Breast epithelium (tissue), 4 donors: ENCODE measurements at places on chromosomes 11 and 22.
A peak's percentile ranks its signal among the peaks of the same experiment; 100 is the strongest.

GRCh38 chr11:62607714-62608113, 4.9 kb downstream of the EML3 start:
- DNase-seq = no peak
- no peak overlapping the region for H3K4me3 ChIP-seq
- no peak overlapping the region for H3K27ac ChIP-seq
- H3K4me1 ChIP-seq = peaks cover 12% of the 10 kb centered on the region

DNA sequence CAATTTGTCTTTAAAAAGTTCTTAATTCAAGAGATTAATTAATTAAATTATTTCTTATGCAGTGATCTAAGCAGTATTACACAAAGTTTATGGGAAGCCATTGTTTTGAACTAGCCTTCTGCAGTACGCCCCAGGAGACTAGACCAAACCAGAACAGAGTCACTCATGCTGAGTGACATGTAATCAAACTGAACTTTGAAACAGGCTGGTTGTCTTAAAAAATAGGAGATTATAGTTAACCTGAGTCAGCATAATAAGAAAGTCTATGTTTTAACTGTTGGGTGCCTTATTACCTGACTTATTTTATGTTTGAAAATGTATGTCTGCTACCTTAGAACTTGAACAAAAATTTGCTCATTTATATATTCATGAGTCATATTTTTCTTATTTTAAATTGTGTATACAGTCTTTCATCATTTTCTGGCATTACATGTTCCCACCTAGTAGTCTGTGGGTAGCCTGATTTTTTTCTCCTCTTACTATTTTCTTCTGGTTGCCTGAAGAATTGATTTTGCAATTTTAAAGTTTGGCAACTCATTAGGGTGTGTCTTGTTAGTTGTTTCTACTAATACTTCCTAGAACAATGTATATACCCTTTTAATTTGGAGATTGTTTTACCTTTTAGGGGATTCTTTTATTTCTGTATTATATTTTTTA, 161.4 kb downstream of the AASDHPPT start:
- H3K27ac ChIP-seq = no peak overlapping the region
- H3K4me1 ChIP-seq = no peaks in the 10 kb centered on the region
- no peak overlapping the region for H3K4me3 ChIP-seq
- H3K27me3 ChIP-seq = no peaks in the 10 kb centered on the region

DNA sequence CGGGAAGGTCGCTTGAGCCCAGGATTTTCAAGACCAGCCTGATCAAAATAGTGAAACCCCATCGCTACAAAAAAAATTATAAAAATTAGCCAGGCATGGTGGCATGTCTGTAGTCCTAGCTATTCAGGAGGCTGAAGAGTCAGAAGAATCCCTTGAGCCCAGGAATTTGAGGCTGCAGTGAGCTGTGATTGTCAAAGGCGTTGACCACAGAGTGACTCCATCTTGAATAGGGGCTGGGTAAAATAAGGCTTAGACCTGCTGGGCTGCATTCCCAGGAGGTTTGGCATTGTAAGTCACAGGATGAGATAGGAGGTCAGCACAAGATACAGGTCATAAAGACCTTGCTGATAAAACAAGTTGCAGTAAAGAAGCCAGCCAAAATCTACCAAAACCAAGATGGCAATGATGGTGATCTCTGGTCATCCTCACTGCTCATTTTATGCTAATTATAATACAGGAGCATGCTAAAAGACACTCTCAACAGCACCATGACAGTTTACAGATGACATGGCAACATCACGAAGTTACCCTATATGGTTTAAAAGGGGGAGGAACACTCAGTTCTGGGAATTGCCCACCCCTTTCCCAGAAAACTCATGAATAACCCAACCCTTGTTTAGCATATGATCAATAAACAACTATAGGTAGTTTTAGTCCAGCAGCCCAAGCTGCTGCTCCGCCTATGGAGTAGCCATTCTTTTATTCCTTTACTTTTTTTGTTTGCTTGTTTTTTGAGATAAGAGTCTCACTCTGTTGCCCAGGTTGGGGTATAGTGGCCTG, 2.8 kb upstream of the RDX start:
- H3K4me3 ChIP-seq = no peak overlapping the region
- H3K27ac ChIP-seq = no peak overlapping the region
- no peak for DNase-seq
- H3K4me1 ChIP-seq = no peaks in the 10 kb centered on the region
- H3K36me3 ChIP-seq = no peaks in the 10 kb centered on the region

GRCh38 chr11:111063726-111064517, 181.6 kb upstream of the POU2AF2 start:
- no peaks in the 10 kb centered on the region for H3K36me3 ChIP-seq
- H3K4me1 ChIP-seq = no peaks in the 10 kb centered on the region
- H3K27ac ChIP-seq = no peak overlapping the region
- no peak overlapping the region for H3K4me3 ChIP-seq
- H3K27me3 ChIP-seq = no peaks in the 10 kb centered on the region

- no peaks in the 10 kb centered on the region for H3K36me3 ChIP-seq
- no peak overlapping the region for H3K27ac ChIP-seq
- H3K4me1 ChIP-seq = no peaks in the 10 kb centered on the region
- no peak overlapping the region for H3K4me3 ChIP-seq
- DNase-seq = no peak
Observed at GRCh38 chr11:40877256-40877655, 582.2 kb downstream of the LRRC4C start.

DNA sequence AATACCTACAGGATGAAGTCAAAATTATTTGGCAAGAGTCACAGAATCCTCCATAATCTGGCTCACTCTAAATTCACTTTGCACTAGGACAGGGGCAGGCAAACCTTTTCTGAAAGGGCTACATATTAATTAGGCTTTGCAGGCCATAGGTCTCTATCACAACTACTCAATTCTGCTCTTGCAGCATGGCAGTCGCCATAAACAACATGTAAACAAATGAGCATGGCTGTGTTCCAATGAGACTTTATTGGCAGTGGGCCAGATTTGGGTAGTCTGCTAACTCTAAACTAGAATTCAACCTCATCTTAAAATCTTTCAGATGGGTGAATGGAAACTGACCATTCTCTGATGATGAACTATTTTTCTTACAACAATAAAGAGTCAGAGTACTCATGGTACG, 5.8 kb downstream of the THRSP start:
- H3K4me1 ChIP-seq = no peaks in the 10 kb centered on the region
- H3K27me3 ChIP-seq = no peaks in the 10 kb centered on the region
- DNase-seq = no peak
- H3K4me3 ChIP-seq = no peak overlapping the region
- H3K27ac ChIP-seq = no peak overlapping the region
- no peaks in the 10 kb centered on the region for H3K36me3 ChIP-seq

GRCh38 chr11:131423688-131424087, 53.3 kb downstream of the NTM start:
- H3K4me3 ChIP-seq = no peak overlapping the region
- no peak overlapping the region for H3K27ac ChIP-seq
- H3K27me3 ChIP-seq = no peaks in the 10 kb centered on the region
- no peak for DNase-seq

DNA sequence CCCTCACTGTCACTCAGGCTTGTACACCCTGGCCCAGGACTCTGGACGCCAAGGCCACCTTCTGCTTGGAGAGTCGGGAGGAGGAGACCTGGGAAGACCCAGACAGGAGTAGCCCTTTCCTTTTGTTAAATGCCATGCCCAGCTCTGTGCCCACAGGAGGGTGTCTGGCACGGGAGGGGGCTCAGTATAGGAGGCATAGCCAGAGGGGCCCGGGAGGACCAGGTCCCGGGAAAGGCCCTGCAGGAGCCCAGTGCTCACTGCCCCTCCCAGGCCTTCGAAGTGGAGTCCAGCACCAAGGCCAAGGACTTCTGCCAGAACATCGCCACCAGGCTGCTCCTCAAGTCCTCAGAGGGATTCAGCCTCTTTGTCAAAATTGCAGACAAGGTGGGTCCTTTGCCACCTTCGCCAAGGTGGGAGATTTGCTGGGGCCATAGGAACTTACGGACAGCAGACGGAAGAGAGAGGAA, 79.0 kb downstream of the MYO7A start:
- no peaks in the 10 kb centered on the region for H3K27me3 ChIP-seq
- no peaks in the 10 kb centered on the region for H3K4me1 ChIP-seq
- no peaks in the 10 kb centered on the region for H3K36me3 ChIP-seq
- no peak for DNase-seq
- H3K4me3 ChIP-seq = no peak overlapping the region
- H3K27ac ChIP-seq = no peak overlapping the region

DNA sequence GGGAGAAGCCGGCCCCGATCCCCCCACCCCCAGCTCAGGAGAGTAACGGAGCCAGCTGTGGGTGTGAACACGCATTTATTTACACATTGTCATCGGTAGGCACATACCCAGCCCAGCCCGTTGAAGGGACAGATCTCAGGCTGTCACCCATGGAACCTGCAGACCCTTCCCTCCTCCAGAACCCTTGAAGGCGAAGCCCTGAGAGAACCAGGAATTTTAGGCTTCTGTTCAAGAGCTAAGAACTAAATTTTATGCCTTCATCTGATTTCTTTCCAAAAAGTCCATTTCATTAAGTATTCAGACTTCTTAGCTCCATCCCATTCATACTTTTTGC, 379 bp upstream of the BRMS1 start:
- no peak for DNase-seq
- peak overlapping the region; percentile 88 for H3K27ac ChIP-seq
- peak overlapping the region; percentile 89 for H3K4me3 ChIP-seq
- peaks cover 10% of the 10 kb centered on the region for H3K36me3 ChIP-seq
- H3K4me1 ChIP-seq = no peaks in the 10 kb centered on the region

DNA sequence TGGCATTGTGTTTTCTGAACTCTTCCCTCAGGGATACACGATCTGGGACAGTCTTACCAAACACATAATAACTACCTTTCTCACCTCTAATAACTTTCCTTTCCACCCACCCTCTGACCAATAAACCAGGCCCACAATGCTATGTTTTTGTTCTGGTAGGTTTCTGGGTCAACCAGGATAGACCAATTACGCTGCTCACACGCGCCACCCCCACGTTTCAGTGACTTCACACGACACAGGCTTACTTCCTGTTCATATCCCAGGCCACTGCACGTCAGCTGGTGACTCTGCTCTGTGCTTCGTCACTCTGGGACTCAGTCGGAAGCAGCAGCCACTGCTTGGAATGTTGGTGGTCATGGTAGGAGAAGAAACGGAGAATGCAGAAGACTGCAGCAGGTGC, 2.5 kb downstream of the KRTAP5-4 start:
- H3K36me3 ChIP-seq = no peaks in the 10 kb centered on the region
- no peaks in the 10 kb centered on the region for H3K4me1 ChIP-seq
- DNase-seq = no peak
- no peak overlapping the region for H3K4me3 ChIP-seq
- H3K27me3 ChIP-seq = no peaks in the 10 kb centered on the region

DNA sequence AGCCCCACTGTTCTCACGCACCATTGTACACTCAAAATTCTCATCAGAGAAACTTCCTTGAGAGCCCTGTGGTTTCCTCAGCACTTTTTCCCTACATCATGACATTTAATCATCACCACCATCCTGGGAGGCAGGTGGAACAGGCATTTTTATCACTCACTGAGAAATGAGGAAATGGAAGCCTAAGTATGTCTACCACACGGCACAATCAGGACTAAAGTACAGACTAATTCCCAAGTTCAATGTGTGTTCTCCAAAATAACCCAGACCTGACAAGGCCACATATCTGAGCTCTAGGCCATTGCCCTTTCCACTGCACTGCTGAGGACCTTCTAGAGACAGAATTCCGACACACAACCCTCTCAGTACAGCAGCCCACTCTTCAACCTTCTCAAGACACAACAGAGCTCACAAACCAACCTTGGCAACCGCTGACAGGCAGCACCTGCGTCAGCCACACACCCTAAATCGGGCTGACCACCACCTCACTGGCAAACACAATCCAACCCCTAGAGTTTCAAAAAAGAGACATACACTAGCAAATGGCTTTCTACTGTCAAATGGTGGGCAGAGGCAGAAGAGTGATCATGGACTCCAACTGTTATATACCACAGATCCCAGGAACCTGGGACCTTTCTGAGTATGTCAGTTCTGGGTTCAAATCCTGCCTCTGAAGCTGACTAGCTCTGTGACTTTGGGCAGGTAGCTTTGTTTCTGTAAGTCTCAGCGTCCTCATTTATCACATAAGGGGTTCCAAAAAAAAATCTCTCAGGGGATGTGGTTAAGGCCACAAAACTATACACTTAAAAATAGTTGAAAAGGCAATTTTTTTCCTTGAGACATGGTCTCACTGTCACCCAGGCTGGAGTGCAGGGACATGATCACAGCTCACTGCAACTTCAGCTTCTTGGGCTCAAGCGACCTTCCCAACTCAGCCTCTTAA, 16.3 kb downstream of the SMCO4 start:
- H3K36me3 ChIP-seq = no peaks in the 10 kb centered on the region
- no peaks in the 10 kb centered on the region for H3K27me3 ChIP-seq
- peak overlapping the region; percentile 90 for H3K27ac ChIP-seq
- no peak overlapping the region for H3K4me3 ChIP-seq
- H3K4me1 ChIP-seq = peaks cover 40% of the 10 kb centered on the region

- no peak for DNase-seq
- no peak overlapping the region for H3K27ac ChIP-seq
- no peaks in the 10 kb centered on the region for H3K27me3 ChIP-seq
- H3K36me3 ChIP-seq = no peaks in the 10 kb centered on the region
Observed at GRCh38 chr11:125365196-125365931, 130.7 kb downstream of the FEZ1 start.

- H3K36me3 ChIP-seq = no peaks in the 10 kb centered on the region
- H3K27me3 ChIP-seq = no peaks in the 10 kb centered on the region
- H3K27ac ChIP-seq = no peak overlapping the region
- no peaks in the 10 kb centered on the region for H3K4me1 ChIP-seq
- no peak for DNase-seq
- no peak overlapping the region for H3K4me3 ChIP-seq
Observed at GRCh38 chr11:88631497-88631896, 294.0 kb upstream of the CTSC start.

- H3K36me3 ChIP-seq = no peaks in the 10 kb centered on the region
- H3K4me3 ChIP-seq = no peak overlapping the region
- no peaks in the 10 kb centered on the region for H3K27me3 ChIP-seq
Observed at GRCh38 chr11:15737320-15737719, 619.0 kb downstream of the SOX6 start.

DNA sequence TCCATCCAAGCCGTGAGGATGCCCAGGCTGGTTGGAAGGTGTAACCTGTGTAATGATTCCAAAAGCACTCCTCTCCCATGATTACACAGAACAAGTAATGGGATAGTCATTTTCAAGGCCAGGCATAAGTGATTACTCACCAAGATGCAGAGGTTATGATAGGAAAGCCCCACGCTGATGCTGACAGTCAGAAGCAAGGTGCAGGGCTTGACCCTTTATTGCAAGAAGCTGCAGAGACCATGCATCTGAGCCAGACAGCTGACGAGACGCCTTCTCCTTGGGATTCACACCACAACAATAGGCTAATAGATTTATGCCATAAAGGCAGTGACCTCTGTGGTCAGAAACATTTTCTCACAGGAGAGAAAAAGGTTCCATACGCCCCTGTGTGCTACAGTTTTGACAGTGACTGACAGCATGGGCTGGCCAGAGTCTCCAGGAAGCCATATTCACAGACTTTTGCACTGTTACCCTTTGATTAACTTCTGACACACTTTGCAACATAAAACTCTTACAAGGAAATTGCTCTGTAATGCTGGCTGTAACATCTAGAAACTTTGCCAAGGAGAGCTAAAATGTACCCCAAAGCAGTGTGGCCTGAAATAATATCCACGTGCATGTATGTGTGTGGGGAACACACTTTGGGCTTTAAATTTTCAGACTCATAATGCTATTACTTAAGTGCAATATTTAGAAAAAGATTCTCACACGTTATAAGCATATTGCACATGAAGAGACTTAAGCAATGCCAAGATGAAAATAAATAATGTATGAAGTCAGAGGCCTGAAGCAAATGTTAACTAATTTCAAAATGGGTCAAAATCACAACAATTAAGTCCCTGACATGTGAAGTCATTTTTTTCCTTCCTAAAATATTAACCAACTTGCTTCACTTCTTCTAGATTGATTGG, 1079.0 kb upstream of the TENM4 start:
- H3K27me3 ChIP-seq = no peaks in the 10 kb centered on the region
- H3K27ac ChIP-seq = no peak overlapping the region
- H3K36me3 ChIP-seq = no peaks in the 10 kb centered on the region
- no peak overlapping the region for H3K4me3 ChIP-seq
- H3K4me1 ChIP-seq = no peaks in the 10 kb centered on the region
